ENCODE measurements at places on chromosomes 5 and 9.

- H3K27ac ChIP-seq, result no peak overlapping the region
- no peak for DNase-seq
- H3K4me3 ChIP-seq, result no peak overlapping the region
- no peaks in the 10 kb centered on the region for H3K4me1 ChIP-seq
- no peaks in the 10 kb centered on the region for H3K27me3 ChIP-seq
- H3K36me3 ChIP-seq, result no peaks in the 10 kb centered on the region
Measured at GRCh38 chr5:67301285-67301903, 104.8 kb upstream of the CD180 start.

DNA sequence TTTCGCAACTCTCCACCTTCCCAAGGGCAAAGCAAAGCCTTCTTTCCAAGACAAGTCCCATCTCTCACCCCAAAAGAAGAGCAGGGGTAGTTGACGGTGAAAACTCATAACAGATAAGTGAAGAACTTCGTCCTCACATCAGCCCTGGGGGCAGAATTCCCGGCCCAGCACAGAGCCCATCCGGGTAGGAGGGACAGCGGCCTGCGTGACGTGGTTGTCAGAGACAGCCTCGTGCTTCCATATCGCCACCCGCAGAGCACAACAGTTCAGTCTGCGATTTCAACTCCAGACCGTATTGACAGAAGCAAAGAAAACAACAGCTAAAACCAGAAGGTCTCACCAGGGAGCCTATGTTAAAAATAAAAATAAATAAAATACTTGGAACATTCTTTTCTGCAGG lies 273.2 kb downstream of the SYK start:
- H3K27ac ChIP-seq, result no peak overlapping the region
- no peak overlapping the region for H3K4me3 ChIP-seq
- no peaks in the 10 kb centered on the region for H3K27me3 ChIP-seq
- H3K36me3 ChIP-seq, result no peaks in the 10 kb centered on the region

GRCh38 chr9:93096131-93096802 lies at the start of gene CARD19:
Gene CARD19, plus strand, starts transcription at chr9:93096217. Its CDS starts 129 bp downstream, at chr9:93096346.
- peak within 1 kb of the TSS; percentile 86 for H3K4me3 ChIP-seq
- DNase-seq, result no peak
- peaks cover 77% of the 10 kb centered on the region for H3K4me1 ChIP-seq
- H3K27me3 ChIP-seq, result no peaks in the 10 kb centered on the region
- peaks cover 5% of the 10 kb centered on the region for H3K36me3 ChIP-seq

GRCh38 chr5:89452081-89452480 lies 569.1 kb upstream of the MEF2C start:
- H3K36me3 ChIP-seq, result peaks cover 3% of the 10 kb centered on the region
- no peak for DNase-seq
- H3K4me3 ChIP-seq, result peak overlapping the region; percentile 40
- peak overlapping the region; percentile 78 for H3K27ac ChIP-seq

DNA sequence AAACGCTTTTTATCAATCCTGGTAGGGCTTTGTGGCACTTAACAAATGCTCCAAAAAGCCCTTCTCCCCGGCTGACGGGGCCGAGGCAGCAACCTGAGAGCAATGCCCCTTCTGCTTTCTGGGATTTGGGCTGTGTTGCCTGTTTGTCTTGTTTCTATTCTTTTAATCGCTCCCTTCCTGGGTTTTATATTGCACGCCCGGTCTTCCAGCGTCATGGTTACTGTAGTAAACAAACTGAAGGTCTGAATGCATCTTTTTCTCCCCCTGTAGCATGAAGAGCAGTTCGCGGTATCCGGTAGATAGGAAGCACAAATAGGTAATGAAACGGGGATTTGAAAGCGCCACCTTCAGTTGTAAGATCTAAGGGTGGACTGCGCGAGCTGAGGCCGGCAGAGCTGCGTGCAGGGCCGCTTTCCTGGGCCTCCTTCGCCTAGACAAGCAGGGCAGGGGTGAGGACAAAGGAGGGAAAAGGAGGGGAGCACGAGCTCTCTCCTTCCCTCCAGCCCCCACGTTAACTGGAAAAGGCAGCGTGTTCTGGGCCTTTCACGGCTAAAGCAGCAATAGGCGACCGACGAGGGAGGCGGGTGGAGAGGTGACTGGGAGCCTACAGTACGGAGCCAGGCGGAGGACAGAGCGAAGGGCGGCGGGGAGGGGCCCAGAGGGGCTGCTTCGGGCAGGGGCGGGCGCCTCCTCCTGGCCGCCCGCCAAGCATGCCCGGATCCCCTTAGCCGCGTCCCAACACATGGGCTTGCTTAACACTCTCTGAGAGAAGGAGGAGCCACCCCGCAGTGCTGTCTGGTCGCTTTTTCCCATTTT lies 49.3 kb upstream of the ZNF366 start:
- DNase-seq, result peak; percentile 32
- peaks cover 16% of the 10 kb centered on the region for H3K4me1 ChIP-seq
- H3K36me3 ChIP-seq, result no peaks in the 10 kb centered on the region
- H3K27me3 ChIP-seq, result peaks cover 29% of the 10 kb centered on the region
- no peak overlapping the region for H3K27ac ChIP-seq
- H3K4me3 ChIP-seq, result peak overlapping the region; percentile 78

DNA sequence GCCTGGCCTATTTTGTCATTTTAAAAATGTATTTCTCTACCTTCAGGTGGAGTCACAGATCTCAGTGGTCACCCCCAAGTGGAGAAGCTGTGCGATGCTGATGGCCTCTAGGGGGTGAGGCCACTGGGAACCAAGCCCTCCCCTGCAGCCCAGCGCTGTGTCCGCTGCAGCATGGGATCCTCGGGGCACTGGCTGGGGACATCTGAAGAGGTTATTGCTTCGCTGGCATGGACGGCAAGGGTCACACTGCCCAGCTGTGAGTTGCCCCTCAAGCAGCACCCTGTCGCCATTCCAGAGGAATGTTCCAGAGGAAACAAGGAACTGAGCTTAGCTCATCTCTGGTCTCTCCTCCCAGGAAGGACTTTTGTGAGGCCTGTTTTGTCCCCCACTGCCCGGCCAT lies 119.6 kb upstream of the S1PR3 start:
- H3K27me3 ChIP-seq, result peaks cover 12% of the 10 kb centered on the region
- no peaks in the 10 kb centered on the region for H3K36me3 ChIP-seq
- no peaks in the 10 kb centered on the region for H3K4me1 ChIP-seq
- H3K4me3 ChIP-seq, result no peak overlapping the region
- H3K27ac ChIP-seq, result no peak overlapping the region

DNA sequence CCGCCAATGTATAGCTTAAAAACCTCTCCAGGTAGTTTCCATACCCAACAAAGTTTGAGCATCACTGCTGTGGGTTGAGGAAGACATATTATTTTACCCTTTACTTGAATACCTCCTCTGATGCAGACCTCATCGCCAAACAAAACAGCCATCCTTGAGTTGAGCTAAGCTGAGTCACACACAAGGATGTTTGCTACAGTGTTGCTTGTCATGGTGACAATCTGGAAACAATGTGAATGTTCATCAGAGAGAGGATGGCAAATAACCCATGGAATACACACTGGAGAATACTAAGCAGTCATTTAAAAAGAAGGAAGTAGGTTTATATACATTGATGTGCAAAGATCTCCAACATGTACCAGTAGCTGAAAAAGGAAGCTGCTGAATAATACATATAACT lies 41.1 kb upstream of the TCF7 start:
- H3K4me3 ChIP-seq, result no peak overlapping the region
- DNase-seq, result no peak
- peaks cover 9% of the 10 kb centered on the region for H3K4me1 ChIP-seq
- H3K27ac ChIP-seq, result no peak overlapping the region

GRCh38 chr5:107470295-107470582 lies 200.5 kb downstream of the EFNA5 start:
- no peaks in the 10 kb centered on the region for H3K27me3 ChIP-seq
- H3K27ac ChIP-seq, result no peak overlapping the region
- no peak overlapping the region for H3K4me3 ChIP-seq
- no peaks in the 10 kb centered on the region for H3K36me3 ChIP-seq
- no peak for DNase-seq

GRCh38 chr5:15689836-15690235 lies 189.9 kb downstream of the FBXL7 start:
- DNase-seq, result no peak
- no peak overlapping the region for H3K27ac ChIP-seq
- H3K4me1 ChIP-seq, result no peaks in the 10 kb centered on the region
- H3K36me3 ChIP-seq, result no peaks in the 10 kb centered on the region

DNA sequence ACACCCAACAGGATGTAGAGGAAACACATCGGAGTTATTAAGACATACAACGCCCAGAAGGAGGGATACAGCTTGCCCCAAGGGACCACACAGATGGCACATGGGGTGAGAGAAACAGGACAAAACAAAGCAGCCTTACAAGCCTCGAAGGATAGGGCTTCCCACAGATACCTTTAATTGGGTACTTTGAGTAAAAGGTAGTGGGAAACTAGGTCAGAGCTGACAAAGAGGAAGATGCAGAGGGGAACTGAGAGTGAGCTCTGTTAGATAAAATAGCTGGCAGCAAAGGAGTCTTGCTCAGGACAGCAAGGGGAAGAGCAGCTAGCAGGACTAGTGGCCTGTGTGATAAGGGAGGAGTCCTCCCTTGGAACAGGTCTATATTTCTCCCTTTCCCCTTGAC lies 48.2 kb downstream of the OTP start:
- H3K4me1 ChIP-seq, result peaks cover 13% of the 10 kb centered on the region
- H3K36me3 ChIP-seq, result no peaks in the 10 kb centered on the region
- peak overlapping the region; percentile 1 for H3K4me3 ChIP-seq
- no peak overlapping the region for H3K27ac ChIP-seq
- peaks cover 4% of the 10 kb centered on the region for H3K27me3 ChIP-seq
- peak; percentile 17 for DNase-seq

DNA sequence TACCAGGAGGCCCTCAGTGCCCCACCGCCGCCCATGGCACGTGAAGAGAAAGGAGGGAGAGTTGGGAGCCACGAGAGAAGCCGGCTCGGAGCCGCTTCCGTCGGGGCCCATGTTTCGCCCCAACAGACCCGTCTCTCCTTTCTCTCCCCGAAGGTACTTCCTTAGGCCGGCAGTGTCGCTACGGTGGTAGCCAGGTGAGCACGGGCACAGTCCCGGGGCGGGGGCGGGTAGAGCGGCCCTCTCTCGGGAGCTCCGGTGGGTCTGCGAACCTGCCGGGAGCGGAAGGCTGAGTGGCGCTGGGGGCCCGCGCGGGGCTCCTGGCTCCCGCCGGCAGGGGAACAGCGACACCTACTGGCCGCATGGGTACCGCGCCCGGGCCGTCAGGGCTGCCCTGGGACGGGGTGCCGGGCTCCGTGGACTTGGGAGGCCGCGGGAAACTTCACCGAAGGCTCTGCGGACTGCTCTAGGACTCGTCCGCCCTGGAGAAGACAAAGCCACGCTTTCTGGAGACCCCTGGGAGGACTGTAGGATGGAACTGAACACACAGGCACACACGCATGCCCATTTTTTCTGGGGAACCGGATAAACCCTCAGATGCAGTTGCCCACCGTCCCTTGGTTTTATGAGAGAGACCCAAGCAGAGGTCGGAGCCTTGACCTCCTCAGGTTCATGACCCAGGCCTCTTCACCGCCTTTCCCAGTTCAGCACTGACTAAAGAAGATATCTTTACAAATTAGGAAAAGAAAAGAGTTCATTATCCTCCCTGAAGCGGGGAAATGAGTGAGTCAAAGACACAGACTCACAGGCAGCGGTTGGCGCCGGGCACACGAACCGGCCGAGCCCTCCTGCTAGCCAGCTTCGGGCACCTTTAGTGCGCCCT lies 202.5 kb downstream of the MEF2C start:
- H3K4me3 ChIP-seq, result peak overlapping the region; percentile 24
- no peaks in the 10 kb centered on the region for H3K36me3 ChIP-seq
- DNase-seq, result peak; percentile 74

GRCh38 chr5:160833806-160834205 lies 18.2 kb downstream of the ATP10B start:
- DNase-seq, result no peak
- H3K27me3 ChIP-seq, result peaks cover 3% of the 10 kb centered on the region
- peaks cover 3% of the 10 kb centered on the region for H3K4me1 ChIP-seq
- no peak overlapping the region for H3K27ac ChIP-seq
- H3K4me3 ChIP-seq, result no peak overlapping the region

GRCh38 chr5:5220901-5221631 lies 80.9 kb downstream of the ADAMTS16 start:
- no peaks in the 10 kb centered on the region for H3K27me3 ChIP-seq
- no peaks in the 10 kb centered on the region for H3K4me1 ChIP-seq
- no peak overlapping the region for H3K27ac ChIP-seq
- no peaks in the 10 kb centered on the region for H3K36me3 ChIP-seq

DNA sequence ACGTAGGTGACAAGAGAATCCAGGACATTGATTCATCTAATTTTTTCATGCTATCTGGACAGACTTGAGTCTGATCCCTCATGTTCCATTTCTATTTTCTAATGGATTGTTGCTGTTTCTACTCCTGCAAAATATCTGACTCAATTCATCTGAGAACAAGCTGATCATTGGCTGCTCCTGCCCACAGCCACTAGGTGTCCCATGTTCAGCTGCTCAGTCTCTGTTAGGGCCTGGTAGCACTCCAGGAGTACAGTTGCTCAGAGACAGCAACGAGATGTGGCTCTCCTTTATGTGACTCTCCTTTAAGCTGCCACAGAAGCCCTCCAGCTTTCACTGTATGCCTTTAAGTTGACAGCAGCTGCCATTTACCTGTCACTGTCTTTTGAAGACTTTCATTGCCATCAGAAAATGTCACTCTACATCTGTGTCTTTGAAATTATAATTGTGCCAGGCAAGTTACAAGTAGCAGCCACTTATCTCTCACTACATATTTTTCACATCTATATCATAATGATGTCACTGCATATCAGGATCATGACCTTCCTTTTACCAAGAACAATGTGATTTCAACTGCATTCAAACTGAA lies 1944.2 kb upstream of the NUDT12 start:
- H3K4me3 ChIP-seq, result no peak overlapping the region
- H3K27ac ChIP-seq, result no peak overlapping the region

GRCh38 chr5:33275921-33276627 lies 164.7 kb upstream of the TARS1 start:
- H3K27ac ChIP-seq, result no peak overlapping the region
- no peaks in the 10 kb centered on the region for H3K4me1 ChIP-seq
- H3K36me3 ChIP-seq, result no peaks in the 10 kb centered on the region
- H3K4me3 ChIP-seq, result no peak overlapping the region
- no peak for DNase-seq

- DNase-seq, result no peak
- no peak overlapping the region for H3K4me3 ChIP-seq
- H3K36me3 ChIP-seq, result no peaks in the 10 kb centered on the region
- H3K27me3 ChIP-seq, result peaks cover 14% of the 10 kb centered on the region
Measured at GRCh38 chr5:74408150-74409043, 232.1 kb downstream of the ENC1 start.

DNA sequence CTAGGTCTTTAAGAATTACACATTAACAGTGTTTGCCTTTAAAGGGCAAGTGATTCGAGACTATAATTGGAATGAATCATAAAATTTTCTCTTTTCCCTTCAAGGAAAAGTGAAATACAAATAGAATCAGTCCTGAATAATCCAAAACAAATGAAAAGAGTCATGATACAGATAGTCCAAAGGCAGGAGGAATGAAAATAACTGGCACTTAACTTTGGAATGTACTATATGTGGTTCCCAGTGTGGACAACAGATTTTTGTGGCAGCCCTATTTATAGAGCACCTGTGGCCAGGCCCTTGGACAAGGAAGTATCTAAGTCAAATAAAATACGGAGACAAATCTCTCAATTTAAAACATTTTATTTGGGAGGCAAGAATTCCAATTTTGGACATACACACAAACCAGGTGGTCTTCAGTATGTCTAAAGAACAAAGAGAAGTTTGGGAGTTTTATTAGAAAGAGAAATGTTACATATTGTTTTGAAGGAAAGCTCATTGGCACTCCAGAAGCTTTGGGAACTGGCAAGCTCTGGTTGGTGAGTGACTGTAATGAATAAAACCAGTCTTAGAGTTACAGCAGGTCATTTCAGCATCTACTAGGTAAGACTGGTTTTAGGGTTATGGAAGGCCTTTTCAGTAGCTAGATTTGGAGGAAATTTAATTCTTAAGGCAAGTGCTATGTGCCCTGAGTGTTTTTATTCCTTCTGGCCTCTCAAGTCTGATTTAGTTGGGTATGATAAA lies 116.0 kb upstream of the PAM start:
- no peak overlapping the region for H3K4me3 ChIP-seq
- no peaks in the 10 kb centered on the region for H3K27me3 ChIP-seq
- DNase-seq, result no peak
- H3K27ac ChIP-seq, result no peak overlapping the region
- H3K36me3 ChIP-seq, result no peaks in the 10 kb centered on the region

Data from activated B cell treated with CpG ODN at 0.5 μM for 24 hours (primary cell).